Endodermal cell (in vitro differentiated cells): ENCODE measurements at places on chromosomes 5 and 9. TPM values are rescaled to one million over a fixed set of nuclear protein-coding genes. Genes with fewer than 3 reads are reported as not detected.
A peak's percentile ranks its signal among the peaks of the same experiment; 100 is the strongest.

- no peak for DNase-seq
Measured at GRCh38 chr9:87888501-87888900, 5.8 kb downstream of the SPATA31E1 start.

DNA sequence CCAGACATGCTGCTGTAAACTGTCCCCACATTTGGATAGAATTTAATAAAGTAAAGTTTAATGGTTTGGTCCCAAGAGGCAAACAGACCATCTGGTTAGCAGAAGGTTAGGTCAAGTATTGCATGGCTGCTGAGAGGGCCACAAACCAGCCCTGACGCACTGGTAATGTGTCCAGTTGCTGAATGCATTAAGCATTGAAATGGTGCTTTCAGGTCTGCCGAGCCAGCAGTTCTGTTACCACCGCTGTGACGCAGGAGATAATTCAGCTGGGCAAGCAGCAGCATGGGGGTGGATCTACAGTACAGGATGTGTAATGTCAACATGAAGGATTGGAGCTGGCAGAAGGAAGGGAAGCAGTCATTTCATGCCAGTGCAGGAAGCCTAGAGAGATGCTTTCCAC is 16.0 kb downstream of the ZNF462 start:
- no peak for DNase-seq

DNA sequence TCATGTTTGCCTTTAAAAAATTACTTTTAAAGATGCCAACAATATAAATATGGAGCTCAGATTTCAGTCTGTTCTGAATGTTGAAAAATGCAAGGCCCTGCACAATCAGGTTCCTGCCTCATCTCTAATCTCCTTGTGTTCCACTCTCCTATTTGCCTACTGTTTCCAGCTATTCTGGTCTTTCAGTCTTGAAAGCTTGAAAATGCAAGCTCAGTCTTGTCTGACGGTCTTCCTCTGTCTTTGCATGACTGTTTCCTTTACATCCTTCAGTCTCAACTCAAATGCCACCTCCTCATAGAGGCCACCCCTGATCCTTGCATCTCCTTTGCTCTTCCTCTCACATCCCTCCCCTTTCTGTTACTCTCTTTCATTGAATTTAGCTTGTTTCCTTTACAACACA is 354.9 kb downstream of the KIF4B start:
- DNase-seq = no peak

- no peak for DNase-seq
Measured at GRCh38 chr5:81164936-81165335, 68.2 kb upstream of the CKMT2 start.

DNA sequence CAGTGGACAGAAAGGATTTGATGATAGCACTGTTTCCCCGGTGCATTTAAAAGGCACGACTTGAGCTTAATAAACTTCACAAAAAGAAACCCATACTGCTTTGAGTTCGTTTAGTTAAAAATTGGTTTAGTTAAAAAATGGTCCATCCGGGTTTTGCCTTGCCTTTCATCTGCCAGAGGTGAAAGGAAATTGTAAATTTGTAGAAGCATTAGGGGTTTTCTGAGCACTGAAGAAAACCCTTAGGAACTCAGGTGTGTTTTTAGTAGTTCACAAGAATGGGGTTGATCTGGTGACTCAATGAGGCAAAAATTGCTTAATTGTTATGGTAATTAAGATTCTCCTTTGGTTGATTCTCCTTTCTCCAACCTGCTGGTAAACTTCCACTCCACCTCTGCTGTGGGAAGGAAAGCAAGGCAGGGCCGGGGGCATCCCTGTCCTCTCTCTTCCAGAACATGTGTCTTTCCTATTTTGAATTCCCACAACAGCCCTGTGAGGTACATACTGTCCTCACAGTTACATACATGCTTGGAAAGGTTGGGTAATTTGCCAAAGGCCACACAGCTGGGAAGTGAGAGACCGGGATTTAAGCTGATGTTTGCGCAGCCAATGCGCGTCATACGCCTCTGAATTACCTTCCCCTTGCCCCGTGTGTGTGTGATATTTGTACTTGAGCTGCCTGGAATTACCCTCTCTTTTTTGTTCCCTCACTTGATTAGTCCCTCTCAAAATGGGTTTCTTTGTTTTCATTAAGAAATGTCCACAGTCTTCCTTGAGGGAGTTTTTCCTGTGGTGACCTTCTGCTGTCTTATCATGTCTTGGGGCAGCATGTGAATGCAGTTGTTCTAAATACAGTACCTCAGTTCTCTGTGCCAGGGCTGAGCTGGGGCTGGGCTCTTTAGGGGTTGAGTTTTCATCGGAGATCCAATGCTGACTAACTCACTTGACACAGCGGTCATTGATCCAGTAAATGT is 94.4 kb downstream of the ARHGAP26 start:
- peak; percentile 70 for DNase-seq

- no peak for DNase-seq
Measured at GRCh38 chr5:89213573-89213972, 330.6 kb upstream of the MEF2C start.

DNA sequence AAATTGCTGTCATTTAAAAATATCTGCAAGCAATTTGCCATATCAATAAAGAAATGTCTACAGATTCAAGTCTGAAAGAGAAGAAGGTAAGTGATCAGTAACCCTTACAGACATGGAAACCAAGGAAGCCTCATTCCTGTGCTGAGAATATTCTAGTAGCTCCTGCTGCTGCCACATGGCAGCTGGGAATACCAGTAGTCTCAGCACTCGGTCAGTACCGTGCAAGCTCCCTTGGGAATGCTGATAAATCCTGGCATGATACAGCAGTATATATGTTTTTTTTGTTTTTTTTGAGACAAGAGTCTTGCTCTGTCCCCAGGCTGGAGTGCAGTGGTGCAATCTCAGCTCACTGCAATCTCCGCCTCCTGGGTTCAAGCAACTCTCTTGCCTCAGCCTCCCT is 27.9 kb downstream of the NANS start:
- no peak for DNase-seq

DNA sequence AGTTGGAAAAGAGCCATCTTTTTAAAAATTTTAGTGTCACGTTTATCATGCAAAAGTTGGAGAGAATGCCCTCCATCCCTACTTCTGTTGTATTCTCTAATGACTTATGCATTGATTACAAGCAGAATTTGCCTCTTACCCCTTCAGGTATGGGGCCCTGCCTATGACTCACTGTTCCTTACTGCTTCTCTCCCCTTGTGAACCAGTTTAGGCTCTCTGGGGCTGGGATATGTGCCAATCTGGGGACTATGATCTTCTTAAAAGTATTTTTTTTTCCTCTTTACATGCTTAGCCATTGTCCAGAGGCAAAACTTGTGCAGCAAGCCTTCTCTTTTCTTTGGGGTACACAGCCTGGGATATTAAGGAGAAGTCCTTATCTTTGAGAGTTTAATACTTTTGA is 37.4 kb downstream of the CAMK4 start:
- DNase-seq = no peak

- no peak for DNase-seq
Measured at GRCh38 chr5:142095035-142095434, 13.5 kb upstream of the NDFIP1 start.

GRCh38 chr5:94618029-94618492 is 343 bp downstream of the KIAA0825 start:
- peak; percentile 82 for DNase-seq

DNA sequence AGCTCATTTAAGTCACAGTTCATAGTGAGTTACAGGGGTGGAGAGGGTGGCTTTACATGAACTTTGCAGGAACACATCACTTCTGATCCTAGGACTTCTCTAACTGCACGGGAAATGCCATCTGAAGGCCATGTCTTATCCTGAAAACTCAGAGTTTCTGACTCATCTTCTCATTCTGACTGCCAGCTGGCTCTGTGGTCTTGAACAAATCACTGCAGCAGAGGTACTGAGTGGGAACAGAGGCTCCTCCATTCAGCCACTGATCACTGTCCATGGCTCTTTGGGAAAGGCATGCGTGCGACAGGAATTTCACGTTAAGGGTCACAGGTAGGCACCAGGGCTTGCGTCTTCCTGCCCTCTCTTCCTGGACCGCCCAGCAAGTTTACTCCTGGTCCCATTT is 114.6 kb upstream of the LRRTM2 start:
- DNase-seq = peak; percentile 16

DNA sequence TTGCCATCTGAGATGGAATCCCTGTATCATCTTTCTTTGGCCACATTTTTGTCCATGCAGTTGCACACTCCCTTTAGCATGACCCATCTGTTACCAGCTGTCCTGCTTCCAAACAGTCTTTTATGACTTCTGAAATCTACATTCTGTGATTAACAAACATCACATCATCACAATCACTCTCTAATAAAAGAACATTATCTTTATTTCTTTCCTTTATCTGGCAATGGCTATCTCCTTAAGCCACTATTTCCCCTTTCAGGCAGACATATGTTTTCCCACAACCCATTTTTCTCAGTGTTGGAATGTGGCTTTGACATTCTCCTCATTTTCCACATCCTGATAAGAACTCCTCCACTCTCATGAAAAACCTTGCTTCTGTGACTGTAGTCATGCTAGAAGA is 141.0 kb downstream of the ST8SIA4 start:
- DNase-seq = no peak

DNA sequence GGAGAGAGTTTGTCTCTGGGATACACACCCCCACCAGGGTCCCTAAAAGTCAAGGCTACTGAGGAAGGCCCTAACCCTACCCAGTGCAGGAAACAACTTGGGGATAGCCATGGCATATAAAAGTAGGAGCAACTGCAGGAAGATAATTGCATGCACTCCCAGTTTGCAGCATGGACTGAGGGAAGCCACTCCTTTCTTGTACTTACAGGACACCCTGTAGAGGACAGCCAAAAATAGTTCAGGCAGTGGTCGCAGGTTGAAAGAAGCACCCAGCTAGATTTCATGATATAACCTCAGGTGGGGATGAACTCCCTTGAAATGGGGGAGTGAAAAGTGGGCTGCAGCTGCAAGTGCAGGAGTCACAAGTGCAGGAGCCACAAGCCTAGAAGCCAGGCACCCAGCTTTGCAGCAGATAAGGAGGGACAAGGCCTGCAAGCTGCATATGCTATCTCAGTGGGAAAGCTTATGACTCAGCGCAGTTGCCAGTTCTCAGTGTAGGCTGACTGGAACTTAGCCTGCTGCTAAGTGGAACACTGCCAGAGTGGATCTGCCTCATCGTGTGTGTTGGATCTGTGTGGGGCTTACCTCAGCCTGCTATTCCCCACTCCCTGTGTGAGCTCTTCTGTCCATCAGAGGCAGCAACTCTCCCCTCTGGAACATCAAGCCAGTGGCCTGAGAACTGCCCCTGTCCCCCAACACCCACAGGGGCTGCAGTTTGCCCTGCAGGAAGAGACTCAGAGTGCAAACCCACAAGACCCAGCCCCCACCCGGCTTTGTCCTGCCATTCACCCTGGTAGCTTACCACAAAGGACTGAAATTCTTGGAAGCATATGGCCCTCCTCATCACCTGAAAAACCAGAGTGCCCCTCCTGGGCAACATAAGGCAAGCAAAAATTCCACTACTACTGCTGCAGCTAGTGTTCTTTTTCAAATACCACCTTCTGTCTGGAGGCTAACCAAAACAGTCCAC is 42.7 kb downstream of the CYLC2 start:
- peak; percentile 68 for DNase-seq

GRCh38 chr9:81416476-81417298 is 272.7 kb downstream of the TLE1 start:
- no peak for DNase-seq

DNA sequence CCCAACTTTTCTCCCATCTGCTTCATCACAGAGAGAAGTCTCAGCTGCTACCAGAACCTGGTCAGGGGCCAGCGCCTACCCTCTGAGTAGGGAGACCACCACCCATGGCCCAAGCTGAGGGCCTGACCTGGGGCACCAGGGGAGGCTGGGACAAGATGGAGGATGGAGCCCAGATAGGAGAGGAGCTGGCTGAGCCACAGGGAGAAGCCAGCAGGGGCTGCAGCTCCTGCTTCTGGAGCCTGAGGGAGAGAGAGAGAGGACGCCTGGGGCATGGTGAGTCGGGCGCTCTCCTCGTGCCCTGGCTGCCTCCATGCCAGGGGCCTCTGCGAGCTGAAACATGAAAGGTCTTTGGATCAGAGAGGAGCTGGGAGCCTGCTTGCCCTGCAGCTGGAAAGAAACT is 1.4 kb upstream of the FOXI1 start:
- peak; percentile 45 for DNase-seq

GRCh38 chr5:78526049-78526525 is 122.5 kb downstream of the LHFPL2 start:
- no peak for DNase-seq

DNA sequence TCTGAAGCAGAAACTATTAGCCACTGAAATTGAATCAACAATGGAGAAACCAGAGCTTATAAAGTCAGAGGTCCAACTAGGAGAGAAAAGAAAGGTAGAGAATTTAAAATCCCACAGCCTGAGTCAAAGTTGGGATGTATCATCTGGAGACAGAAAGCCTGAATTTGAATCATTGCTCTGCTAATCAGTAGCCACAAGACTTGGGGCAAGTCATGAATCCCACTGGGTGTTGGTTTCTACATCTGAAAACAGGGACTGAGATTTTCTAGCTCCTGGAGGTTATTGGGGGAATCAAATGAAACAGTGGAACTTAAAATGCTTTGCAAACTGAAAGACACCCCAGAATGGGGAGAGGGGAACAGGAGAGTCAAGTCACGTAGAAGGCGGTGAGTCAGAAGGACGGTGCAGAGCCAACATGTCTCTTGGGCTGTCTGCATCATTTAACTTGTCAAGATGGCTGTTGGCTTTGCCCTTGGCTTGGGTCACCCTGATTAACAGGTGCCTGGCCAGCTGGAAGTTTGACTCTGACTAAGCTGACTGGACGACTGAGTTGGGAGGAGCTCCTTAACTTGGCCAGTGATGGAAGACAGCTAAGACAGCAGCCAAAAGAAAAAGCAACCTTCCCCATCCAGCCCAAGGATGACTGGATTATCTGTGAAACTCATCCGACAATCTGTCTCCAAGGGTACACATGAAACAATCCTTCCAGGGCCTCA is 60.6 kb upstream of the ADRA1B start:
- no peak for DNase-seq

GRCh38 chr5:154076240-154076922 is 37.6 kb downstream of the MFAP3 start:
- DNase-seq = no peak

DNA sequence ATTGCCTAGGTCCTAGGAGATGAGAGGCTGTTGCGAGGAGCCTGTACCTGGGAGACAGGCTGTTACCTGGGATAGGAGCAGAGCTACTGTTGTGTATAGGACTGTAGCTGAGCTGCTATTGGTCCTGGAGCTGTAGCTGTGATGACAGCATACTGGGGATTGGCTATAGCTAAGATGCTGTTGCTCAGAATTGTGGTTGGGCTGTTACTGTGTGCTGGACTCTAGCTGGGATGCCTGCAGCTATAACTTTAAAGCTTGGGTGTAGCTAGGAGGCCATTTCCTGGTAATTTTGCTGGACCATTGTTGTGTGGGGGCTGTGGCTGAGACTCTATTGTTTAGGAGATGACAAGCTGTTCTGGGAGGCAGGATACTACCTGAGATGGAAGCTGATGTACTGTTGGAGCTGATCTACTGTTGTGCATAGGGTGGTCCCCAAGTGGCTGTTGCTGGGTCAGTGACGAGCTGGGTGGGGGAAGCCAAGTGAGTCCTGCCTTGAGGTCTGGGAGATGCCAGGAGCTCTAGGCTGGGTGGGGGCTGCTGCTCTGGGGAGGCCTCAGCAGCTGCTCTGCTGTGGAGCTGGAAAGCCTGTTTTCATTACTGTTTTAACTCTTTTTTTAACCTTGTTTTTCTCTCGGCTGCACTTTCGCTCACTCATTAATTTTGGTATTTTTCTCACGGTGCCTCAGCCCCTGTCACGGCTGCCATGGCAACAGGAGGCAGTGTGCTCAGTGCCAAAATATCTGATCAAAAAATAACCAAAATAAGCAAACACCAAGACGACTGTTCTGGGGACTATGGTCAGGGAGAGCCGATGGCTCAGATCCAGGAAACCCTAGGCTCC is 3.0 kb upstream of the PCDH1 start:
- DNase-seq = no peak

RNF183 gene
- total RNA-seq = 0.48 TPM in 1 of 2 replicates, not detected in the other

TAS2R1 gene
- 0.24 TPM in 1 of 3 replicates, not detected in the others for total RNA-seq

LOX gene
- 16.4 and 27.6 TPM in 2 replicates for total RNA-seq
